Immature natural killer cell (primary cell): ENCODE measurements at places on chromosomes 4 and X. TPM values are rescaled to one million over a fixed set of nuclear protein-coding genes. Genes with fewer than 3 reads are reported as not detected.

- DNase-seq = no peak
Measured at GRCh38 chrX:12758291-12758690, 32.9 kb upstream of the PRPS2 start.

GRCh38 chrX:54248309-54248708 lies 65.3 kb upstream of the FAM120C start:
- DNase-seq = no peak

DNA sequence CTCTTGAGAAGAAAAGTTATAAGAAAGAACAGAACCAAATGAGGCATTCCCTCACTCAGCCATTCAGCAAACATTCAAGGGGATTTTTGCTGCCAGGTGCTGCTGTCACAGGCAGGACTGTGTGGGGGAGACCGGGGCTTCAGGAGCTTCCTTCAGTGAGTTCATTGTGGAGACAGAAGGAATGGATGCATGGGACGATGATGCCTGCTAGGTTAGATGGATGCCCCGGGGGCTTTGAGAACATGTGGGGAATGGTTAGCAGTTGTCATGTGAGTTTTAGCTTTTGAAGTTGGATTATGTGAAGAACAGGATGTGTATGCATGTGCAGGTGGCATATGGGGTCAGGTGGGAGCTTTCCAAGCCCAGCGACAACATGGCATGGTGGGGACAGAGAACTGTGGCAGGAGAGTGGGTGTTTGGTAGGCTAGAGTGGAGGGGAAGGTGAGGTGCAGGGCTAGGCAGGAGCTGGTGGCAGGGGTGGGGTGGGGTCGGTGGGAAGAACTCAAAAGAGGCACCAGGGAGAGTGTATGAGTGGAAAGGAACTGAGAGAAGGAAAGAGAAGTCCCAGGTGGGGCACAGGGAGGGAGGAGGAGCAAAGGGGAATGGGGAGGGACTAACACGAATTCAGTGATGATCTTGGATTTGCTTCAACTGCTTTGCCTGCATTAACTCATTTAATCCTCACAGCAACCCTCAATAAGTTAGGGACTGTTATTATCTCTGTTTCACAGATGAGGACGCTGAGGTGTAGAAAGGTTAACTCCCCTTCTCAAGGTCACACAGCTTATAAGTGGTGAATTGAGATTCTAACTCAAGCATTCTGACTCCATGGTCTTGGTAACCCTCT lies 8.4 kb downstream of the DCUN1D4 start:
- no peak for DNase-seq

DNA sequence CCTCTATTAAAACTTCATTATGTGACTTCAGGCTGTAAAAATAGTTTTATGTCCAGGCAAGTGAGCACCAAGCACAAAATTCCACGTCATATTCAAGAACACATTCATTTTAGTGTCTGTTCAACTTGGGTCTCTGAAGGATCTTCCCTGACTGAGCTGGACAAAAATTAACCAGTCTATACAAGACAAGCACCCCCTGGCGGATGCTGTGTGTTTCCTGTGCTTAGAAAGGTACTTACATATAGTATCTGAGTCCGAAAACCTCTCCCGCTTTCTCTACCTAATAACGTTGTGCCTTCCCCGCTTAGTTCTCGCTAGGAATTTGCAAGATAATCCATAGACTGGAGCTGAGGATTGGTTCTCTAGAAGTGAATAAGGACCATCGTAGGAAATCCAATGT lies 2214.5 kb upstream of the TENM3 start:
- DNase-seq = no peak

DNA sequence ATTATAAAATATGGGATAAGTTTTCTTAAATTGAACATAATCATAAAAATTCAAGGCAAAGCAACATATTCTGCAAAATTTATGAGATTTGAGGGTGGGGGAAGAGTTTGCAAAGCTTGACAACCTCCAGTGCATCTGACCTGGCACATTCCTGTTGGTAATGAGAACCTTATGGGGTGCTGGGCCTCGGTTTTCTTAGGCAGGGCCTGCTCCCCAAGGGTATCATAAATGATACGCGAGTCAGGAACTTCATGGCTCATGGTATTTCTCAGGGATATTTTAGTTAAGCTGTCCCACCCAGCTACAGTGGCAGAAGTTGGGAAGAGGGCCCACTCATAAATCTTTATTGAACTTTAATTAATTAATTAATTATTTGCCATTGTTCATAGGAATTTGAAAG lies 13.2 kb downstream of the AFF2 start:
- DNase-seq = no peak

DNA sequence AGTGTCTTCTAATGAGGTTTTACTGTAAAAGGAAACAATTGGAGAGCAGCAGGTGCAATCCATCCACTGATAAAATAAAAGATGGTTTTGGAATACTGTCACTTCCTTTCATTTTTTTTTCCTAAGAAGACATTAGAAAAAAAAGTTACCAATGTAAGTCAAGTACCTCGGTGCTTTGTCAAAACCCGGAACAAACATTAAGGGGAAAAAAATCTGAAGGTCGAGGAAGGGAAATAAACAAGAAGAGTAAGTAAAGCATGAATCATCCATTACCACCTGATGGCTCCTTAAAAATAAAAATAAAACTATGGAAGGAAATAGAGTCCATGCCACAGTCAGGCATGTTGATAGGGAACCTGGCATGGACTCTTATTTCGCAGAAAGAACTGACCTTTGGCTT lies 15.3 kb upstream of the XPNPEP2 start:
- DNase-seq = no peak

- DNase-seq = peak; percentile 28
Measured at GRCh38 chr4:7761720-7762119, 177.9 kb downstream of the AFAP1 start.

GRCh38 chrX:19373351-19373891 lies 29.7 kb downstream of the PDHA1 start:
- no peak for DNase-seq

DNA sequence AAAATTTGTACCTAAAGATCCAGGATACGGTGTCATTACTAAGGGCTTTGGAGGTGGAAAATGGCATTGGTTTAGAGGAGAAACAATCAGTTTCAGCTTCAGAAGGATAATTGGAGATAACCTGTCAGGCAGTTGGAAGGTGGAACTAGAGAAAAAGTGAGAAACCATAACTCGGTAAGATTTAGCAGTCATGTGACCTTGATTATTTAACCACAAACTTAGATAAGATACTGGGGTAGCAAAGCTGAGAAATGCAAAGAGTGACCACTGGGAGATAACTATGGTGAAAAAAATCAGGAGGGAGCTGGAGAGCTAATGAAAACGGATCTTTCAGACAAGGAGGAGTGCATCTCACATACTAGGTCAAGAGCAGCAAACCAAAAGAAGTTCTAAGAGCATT lies 58.3 kb upstream of the SMARCA5 start:
- DNase-seq = no peak

- DNase-seq = peak; percentile 26
Measured at GRCh38 chr4:39045827-39046221, 13.6 kb upstream of the TMEM156 start.

DNA sequence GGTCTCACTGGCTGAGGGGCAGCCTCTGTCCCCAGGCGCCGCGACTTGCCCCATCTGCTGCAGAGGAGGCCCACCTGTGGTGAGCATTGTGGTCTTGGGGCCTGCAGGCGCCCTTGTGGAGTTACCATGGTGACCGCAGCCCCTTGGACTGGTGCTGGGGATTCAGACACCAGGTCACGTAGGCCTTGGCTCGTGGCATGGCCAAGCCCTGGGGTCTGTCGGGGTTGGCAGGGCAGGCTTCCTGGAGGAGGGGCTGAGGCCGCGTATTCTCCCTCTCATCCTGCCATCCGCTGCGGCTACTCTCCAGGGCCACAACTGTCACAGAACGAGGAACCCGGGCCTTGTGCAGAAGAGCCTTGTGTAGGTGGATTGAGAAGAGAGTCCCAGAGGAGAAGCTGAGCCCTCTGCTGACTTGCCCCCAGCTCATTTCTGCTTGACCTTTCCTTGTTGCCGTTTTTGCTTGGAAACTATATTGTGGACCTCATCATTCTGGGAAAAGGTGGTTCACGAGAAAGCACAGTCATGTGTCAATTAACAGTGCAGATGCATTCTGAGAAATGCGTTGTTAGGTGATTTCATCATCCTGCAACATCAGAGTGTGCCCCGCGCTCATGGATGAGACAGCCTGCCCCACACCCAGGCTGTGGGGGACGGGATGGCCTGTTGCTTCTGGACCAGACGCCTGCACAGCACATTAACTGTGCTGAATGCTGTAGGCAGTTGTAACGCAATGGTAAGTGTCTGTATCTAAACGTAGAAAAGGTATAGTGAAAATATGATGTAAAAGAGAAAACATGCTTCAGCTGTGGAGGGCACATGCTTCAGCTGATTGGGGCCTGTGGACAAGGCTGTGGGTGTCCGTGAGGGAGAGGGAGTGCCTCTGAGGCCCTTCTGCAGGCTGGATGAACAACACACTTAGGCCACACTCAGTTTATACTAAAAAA lies 38.5 kb downstream of the TRMT44 start:
- no peak for DNase-seq

- DNase-seq = no peak
Measured at GRCh38 chrX:150621652-150622051, 53.2 kb downstream of the MTM1 start.

DNA sequence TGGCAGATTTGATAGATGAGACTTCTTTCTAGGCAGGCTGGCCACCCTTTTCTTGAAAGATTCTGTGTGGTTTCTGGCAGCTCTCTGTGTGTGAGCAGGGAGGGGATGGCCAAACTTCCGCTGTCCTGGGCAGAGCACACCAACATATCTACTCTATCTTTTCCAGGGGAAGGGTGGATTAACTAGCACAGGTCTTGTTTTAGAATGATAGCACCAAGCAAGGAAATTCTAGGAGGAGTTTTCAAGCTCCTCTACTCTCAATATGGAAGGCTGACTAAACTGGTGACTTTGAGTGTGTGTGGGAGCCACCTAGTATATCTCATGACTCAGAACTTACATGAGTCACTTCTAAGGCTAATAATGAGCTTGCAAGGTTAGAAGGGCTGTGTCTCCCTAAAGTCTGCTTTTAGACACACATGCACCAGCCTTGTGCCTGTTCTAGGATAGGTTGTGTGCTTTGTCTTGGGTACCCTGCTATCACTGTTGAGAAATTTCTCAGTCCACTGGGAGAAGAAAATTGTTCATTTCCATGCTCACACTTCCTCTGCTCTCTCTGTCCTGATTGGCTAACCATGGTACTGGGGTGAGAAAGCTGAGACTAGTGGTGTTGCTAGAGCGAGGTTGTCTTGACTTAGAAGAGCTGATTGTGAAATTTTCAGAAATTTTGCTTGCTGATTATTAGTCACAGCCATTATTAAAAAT lies 72.9 kb downstream of the YIPF6 start:
- no peak for DNase-seq

- DNase-seq = no peak
Measured at GRCh38 chr4:128868758-128869157, 59.3 kb downstream of the JADE1 start.

DNA sequence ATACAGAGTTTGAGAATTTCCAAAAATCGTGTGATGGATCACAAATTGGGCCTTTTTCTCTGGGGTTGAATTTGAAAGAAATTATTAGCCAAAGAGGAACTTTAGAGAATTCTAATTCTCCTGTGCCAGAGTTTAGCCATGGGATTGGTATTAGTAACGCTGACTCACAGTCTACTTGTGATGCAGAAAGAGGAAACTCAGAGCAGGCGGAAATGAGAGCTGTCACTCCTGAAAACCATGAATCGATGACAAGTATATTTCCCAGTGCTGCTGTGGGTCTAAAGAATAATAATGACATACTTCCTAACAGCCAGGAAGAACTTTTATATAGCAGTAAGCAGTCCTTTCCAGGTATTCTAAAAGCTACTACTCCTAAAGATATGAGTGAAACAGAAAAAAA lies 64.9 kb downstream of the N4BP2 start:
- DNase-seq = no peak

- no peak for DNase-seq
Measured at GRCh38 chrX:153725832-153726285, 1.2 kb downstream of the ABCD1 start.

GRCh38 chrX:29172880-29173279 lies 585.6 kb downstream of the IL1RAPL1 start:
- no peak for DNase-seq

DNA sequence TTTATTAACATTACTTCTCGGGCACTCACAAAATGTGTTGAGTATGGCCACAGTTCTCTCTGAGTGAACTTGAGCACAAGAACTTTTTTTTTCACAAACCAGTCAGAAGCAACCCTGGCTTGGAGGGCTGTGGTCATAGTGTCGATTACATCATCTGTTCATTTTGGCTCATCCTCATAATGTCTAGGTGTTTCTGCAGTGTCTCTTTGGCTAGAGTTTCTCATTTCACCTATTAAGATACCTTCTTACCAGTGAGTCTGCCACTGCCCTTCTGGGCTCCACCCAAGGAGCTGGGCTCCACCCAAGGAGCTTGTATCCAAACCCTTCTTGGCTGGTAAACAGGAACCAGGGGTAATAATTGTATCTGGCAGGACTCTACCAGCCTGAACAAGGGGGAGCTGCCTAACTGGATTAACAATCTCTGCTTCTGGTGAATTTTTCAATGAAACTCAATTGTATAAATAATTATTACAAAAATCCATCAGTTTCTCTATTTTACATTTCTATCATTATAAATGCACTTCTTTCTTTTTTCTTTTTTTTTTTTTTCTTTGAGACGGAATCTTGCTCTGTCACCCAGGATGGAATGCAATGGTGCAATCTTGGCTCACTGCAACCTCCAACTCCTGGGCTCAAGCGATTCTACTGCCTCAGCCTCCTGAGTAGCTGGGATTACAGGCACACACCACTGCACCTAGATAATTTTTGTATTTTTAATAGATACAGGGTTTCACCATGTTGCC lies 667.7 kb upstream of the SLIT2 start:
- no peak for DNase-seq

DNA sequence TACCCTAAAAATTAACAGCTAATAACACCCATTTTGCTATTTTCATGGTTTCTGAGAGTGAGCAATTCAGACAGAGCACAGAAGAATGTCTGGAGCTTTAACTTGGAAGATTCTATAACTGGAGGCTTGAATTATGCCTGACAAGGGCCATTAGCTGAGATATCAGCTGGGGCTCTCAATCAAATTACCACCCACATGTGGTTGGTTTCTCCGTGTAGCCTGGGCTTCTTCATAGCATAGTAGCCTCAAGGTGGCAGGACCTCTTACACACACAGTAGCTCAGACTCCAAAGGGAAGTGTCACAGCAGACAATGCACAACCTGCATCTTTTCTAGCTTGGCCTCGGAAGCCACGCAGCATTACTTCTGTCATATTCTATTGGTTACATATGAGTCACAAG lies 127.3 kb downstream of the EFHC2 start:
- DNase-seq = no peak

DNA sequence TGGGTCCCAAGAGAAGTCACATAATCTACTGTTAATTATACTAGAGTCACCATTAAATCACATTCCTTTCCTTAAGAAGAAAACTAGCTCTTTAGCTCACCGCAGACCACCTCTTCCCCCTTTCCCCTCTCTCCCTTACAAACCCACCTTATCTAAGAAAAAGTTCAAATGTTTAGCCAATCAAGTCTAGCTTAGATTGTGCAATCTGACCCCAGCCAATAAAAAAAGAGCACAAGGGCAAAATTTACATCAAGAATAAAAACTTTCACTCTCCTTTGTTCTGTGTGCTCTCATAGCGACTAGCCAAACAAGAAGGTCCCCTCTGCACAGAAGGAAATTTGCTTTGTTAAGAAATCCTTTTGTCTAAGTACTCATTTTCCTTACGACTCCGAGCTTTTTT lies 76.3 kb downstream of the TMEM156 start:
- DNase-seq = no peak

- DNase-seq = no peak
Measured at GRCh38 chr4:127355743-127356142, 277.0 kb upstream of the INTU start.

The MAGEA2 gene
- polyA plus RNA-seq = not detected

The RBM3 gene
- polyA plus RNA-seq = 251 TPM

The PHOX2B gene
- not detected for polyA plus RNA-seq

The ADAM29 gene
- not detected for polyA plus RNA-seq

The HPGD gene
- polyA plus RNA-seq = 7.9 TPM

The CXCR3 gene
- 34.3 TPM for polyA plus RNA-seq

The SMIM31 gene
- polyA plus RNA-seq = not detected
